ENCODE measurements at places on chromosomes 16 and 17.
A peak's percentile ranks its signal among the peaks of the same experiment; 100 is the strongest.

- peak; percentile 44 for DNase-seq
Observed at GRCh38 chr16:20740007-20740883, 1.4 kb downstream of the THUMPD1 start.

GRCh38 chr17:41457676-41458075 is 9.5 kb downstream of the KRT32 start:
- no peak for DNase-seq

GRCh38 chr16:50845296-50845695 is 103.4 kb downstream of the CYLD start:
- no peak for DNase-seq

GRCh38 chr17:80797741-80798594 is 193.7 kb upstream of the CHMP6 start:
- no peak for DNase-seq

DNA sequence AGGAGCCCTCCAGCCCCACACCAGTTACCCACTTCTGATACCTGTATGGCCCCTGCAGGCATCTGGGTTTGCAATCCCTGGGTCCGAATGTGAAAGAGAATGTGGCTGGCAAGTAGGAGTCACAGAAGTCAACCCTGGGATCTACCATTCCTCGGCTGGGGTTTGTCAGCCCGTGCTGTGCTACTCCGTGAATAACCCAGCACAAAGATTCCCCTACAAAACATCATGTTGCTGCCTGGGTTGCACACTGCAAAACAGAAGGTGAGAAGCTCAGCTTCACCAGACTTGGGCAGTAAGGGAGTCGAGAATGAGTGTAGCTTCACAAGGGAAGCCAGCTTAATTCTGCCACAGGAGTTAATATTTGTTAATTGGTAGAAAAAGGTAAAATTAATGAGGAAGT is 137.1 kb downstream of the ZFHX3 start:
- no peak for DNase-seq

DNA sequence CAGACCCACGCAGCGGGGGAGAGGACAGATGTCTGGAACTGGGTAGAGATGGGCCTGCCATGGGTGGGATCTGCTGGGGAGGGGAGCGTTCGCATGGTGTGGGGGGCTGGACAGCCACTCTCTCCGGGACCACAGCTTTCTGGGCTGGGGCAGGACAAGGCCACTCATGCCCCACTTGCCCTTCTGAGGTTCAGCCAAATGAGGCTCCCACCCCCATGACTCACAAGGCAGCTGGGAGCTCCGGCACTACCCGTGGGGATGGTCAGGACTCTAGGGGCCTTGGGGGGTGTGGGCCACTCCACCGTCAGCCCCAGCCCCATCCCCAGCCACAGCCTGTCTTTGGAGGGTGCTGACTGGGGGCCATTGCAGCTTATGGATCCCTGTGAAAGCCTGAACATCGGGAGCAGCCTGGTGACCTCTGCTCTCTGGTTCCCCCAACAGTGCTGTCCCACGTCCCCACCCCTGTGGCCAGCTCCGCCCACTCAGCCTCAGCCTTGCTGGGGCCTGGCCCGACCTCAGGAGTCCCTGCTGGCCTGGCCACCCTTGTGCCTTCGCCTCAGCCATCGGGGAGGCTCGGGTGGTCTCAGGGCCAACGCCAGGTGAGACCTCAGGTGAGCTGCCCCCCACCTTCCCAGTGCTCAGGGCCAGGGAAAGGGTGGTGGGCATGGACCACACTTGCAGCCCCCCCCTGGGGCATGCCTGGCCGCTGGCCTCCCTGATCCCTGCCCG is 4.7 kb upstream of the CDH15 start:
- no peak for DNase-seq

Measured in CD4-positive, alpha-beta T cell treated with Interleukin-10 for 1 hour (primary cell).